ENCODE measurements at places on chromosomes 3 and 15. TPM values are rescaled to one million over a fixed set of nuclear protein-coding genes. Genes with fewer than 3 reads are reported as not detected.

DNA sequence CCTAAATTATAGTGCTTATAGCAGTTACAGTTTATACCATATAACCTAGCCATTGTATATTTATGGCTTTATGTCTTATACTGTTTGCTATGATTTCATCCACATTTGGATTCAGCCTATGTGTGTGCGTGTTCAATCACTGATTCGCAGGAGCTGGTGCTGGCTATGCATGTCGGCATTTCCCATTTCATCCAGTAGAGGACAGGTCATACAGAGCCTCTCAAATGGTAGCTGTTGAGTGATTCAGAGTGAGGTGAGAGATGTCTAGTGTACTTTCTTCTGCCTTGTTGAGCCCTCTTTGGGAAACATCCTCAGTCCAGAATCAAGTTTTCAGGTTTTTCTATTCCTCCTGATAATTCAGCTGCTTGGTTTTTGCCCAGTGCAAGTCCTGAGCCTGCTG is 76.1 kb downstream of the FRMD4B start:
- no peak for DNase-seq

DNA sequence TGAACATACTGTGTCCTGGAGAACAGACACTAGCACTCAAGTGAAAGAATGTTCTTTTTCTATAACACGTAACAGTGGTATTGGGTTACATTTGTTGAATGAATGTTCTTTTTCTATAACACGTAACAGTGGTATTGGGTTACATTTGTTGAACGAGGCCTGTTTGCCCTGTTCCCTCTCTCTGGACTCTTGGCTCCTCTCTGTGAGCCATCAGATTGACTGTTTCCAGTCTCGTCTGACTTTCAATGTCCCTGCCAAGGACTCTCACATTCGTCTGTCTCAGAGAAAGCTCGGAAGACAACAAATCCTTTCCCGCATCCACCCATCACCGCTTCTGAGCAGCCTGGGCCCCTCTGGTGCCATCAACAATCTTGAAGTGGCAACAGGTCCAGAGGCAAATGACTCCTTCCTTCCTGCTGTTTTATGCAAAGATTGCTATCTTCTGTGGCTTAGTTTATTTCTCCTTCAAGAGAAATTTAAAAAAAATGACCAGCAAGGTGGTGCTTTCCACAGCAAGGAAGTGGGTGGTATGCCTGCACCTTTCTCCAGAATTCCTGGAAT is 8.0 kb downstream of the TMEM45A start:
- DNase-seq, result no peak

- no peak for DNase-seq
These were observed 63.6 kb downstream of the SLC15A2 start for GRCh38 chr3:121957674-121958415.

DNA sequence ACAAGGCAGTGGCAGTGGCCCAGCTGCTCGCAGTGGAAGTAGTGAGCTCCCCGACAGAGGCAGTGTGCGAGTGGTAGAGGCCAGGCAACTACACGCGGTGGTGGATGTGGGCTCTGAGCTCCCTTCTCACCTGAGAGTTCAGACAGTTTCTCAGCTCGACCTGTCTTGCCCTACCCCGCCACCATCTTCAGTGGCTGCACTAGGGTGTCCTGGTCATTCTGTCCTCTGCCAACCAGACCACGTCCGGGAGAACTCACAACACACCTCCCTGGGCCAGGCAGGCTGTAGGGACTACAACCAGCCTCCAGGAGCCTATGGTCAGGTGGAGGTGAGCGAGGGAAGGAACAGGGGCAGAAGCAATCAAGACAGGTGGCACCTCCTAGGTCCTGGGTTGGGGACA is 106.3 kb upstream of the SMAD3 start:
- DNase-seq, result no peak

DNA sequence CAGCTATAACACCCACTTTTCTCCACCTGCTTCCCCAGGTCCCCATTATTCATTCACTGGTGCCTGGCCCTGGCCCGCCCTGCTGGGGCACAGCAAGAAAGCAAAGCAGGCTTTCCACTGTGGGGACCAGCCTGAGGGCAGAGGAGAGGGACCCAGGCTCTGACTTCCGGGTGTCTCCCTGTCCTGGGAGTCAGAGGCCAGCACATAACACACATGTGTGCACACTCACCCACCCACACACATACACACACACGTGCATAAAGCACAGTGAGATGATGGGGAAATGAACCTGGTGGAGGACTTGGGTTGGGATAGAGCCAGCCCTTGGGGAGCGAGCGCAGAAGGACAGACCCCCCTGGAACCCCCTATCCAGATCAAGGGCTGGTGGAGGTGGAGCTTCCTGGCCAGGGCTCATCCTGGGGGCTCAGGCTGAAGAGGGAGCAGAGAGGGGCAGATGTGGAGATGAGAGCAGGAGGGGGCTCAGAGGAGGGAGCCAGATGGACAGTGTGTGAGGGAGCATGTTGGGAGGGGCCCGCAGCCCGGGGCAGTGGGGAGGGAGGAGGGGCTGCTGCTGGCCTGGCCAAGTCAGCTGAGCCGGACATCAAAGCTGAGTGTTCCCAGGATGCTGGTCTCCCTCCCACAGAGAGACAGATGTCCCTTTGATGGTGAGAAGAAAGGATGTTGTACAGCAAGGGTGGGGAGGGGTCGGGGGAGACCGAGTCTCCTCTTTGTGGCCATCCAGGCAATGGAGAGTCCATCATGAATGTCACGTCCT is 78.2 kb downstream of the LINGO1 start:
- DNase-seq, result no peak

- DNase-seq, result no peak
These were observed 497.2 kb downstream of the GABRG3 start for GRCh38 chr15:27468151-27468591.

- no peak for DNase-seq
These were observed 99.0 kb upstream of the KCNMB2 start for GRCh38 chr3:178437236-178437635.

DNA sequence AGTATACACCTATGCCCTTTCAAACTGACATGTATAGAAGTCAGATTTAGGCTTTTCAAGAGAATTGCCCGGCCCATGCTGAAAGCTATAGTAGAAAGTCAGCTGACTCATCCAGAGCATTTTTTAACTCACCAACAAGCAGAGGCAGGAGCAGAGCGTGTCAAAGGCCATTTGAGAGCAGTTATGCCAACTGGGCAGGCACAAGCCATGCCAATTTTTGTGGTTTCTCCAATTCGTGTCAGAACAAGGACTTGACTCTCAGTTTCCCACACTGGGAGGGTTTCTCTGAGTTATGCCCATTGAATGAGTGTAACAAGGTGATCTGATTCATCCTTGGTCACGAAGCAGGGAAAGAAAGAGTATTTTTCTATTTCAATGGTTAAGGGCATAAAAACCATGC is 403.3 kb upstream of the THBS1 start:
- no peak for DNase-seq

DNA sequence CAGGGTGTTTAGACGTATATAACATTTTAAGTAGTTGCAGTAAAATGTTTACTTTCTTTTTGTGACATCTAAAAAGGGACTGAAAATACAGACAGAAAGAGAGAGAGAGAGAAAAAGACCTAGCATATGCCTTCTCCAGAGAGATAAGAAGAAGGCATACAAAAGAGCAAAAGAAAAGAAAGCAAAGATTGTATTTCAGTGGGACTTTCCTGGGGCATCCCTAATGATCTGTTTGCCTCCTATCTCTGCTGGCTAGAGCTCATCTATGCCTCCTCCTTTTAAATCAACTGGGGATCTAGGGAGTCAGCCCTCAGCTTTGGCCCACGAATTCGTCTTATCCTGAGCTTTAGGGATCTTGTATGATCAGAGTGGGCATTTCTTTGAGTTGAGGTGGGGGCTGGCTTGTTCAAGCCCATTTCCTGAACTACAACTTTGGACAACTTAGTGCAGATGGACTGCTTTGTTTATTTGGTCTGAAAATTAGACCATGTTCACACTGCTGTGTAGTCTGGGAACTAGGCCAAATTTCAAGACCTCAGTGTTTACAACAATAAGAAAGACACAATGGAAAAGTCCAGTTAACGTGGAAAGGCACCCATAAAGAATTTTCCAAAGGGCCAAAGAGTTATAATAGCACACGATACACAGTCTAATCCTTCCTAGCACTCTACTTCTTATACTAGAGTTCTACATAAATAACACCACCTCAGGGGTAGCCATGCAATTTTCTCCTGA is 61.0 kb downstream of the ATP8B4 start:
- DNase-seq, result no peak

DNA sequence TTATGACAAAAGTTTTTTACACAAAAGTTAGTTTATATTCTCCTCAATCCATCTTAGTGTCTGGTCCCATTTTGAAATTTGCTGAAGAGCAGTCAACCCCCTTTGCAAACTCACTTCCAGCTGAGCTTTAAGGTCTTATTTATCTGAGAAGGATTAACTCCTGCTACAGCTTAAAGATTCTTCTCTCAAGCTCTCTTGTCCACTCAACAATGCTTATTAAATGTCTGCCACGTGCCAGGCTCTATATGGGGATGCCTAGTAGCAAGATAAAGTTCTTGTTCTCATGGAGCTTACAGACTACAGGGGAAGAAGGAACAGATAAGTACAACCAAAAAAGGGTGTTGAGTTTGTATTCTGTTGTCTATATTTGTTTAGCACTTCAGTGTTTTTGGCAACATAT is 18.7 kb downstream of the TMPRSS7 start:
- no peak for DNase-seq

DNA sequence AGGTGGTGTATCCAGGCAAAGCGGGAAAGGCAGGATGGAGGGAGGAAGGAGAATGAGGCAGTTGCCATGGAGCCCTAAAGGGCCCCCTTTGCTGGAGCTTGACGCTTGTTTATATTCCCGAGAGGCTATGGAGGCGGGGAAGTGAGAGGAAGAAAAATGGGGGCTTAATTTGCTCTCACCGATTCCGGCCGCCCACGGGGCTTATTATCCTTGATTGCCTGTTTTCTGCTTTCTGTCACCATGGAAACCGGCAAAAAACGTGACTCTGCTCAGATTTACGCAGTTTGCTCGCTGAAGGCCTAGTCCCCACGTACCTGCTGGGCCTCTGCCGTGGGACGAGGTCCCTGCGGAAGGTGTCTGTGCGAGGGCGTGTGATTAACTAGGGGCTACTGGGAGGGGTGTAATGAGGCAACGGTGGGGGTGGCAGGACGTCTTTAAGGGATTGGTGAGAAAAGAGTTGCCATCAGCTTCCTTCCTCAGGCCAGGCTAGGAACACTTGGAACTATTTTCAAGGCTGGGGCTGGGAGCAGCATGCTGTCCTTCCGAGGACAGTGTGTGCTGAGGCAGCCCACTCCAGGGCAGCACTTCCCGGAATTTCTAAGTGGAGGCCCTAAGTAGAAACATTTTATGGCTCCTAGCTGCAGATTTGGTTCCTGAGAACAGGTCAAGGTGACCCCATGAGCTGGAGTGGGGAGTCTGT is 110.8 kb upstream of the NDN start:
- no peak for DNase-seq

DNA sequence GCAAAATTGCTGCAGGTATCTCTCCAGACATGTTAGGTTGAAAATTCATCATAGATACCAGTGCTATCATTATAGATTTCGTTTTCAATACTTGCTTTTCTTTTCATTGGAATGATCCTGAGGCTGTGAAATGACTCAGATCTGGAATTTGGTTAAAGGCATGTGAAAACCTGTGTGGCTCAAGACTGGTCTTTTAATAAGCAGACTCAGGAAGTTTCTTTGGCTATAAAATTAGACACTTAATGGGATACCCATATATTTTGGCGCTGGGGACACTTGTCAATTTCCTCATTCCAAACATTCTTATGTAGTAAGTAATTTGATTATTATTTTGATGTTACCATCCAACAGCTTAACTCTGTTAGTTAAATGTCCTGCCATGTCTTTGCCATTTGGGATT is 1041.1 kb upstream of the GBE1 start:
- DNase-seq, result no peak

- DNase-seq, result no peak
These were observed 426.1 kb upstream of the THBS1 start for GRCh38 chr15:39154776-39155175.

GRCh38 chr3:150603980-150604319 is 829 bp downstream of the SELENOT start:
- no peak for DNase-seq

DNA sequence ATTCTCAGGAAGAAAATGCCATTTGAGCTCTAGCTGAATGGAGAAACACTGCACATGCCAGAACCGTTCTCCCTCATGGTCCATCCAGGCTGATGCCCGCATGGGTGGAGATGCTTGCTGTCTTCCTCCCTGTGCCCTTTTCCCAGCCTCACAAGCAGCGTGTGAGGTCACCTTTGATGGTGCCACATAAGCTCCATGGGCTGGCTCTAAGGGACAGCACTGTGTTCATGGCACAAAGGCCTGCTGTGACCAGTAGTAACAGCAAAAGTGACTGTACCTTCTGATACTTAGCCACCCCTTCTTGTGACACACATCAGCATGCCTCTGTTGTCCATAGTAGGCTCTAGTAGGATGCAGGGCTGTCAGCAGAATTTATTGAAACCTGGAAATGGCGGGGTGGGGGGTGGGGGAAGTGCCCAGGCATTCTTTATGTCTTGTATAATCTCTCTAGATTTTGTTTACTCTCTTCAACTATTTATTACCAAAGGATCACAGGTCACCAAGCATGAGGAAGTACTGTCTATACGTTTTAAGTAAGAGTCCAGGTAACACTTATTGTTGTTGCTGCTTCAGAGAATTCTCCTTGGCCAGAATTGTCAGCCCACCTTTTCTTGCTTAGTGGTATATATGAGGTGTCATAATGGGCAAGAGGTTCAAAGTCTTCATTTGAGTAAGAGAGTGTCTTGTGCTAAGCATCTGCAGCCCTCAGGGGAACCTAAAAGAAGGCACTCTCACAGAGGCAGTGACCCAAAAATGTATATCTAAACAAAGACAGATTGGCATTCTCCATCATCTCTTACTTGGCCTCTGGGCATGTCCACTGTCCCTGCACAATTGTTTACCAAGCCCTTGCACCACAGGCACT is 56.5 kb downstream of the RAB7A start:
- no peak for DNase-seq

DNA sequence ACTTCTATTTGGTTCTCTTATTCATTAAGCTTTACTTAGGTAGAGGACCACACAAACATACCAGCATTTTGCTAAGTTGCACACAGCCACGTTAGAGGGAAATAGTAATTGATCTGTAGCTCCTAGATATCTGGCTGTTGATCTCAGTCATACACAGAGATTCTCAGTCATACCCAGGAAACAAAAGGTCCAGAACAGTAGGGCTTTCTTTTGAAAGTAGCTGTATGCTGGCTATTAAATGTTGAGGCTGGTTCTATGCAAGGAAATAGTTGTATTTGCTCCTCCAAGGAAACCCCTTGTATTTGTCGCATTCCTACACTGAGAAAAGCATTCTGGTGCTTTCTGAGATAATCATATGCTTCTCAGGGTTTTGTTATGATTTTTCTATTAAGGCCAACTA is 523.8 kb downstream of the SOX2 start:
- DNase-seq, result no peak

GRCh38 chr15:79773128-79773527 is 123.7 kb downstream of the MTHFS start:
- no peak for DNase-seq

- no peak for DNase-seq
These were observed 9.3 kb upstream of the TOPAZ1 start for GRCh38 chr3:44232407-44232806.

- no peak for DNase-seq
These were observed 49.4 kb downstream of the GREM1 start for GRCh38 chr15:32767236-32767635.

KLF15 gene
- total RNA-seq, result 44.6 TPM

CDCP1 gene
- 0.25 TPM for total RNA-seq

WWTR1 gene
- total RNA-seq, result 39.1 TPM

SLC12A1 gene
- total RNA-seq, result not detected

LHFPL4 gene
- total RNA-seq, result not detected

Data from left ventricle myocardium inferior (tissue), 1 donor.